WERI-Rb-1 (cell line): ENCODE measurements at places on chromosomes 12 and 14.
A peak's percentile ranks its signal among the peaks of the same experiment; 100 is the strongest.

DNA sequence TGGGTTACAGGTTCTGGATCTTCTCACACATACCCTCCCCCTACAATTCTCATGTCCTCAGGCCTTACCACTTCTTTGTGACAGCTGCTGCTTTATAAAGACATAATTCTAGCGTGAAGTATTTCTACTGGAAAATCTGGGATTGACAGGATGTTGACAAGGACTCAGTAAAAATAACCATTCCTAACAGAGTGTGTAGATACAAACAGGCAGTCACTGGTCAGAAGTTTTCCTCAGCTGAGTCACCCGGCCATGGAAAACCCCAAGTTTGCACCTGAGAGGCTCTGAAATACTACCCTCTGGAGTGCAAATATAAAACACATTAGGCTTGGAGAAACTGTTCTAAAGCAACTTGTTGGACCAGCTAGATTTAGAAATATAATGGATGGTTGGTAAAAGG lies 54.4 kb downstream of the SPPL3 start:
- no peak for DNase-seq

DNA sequence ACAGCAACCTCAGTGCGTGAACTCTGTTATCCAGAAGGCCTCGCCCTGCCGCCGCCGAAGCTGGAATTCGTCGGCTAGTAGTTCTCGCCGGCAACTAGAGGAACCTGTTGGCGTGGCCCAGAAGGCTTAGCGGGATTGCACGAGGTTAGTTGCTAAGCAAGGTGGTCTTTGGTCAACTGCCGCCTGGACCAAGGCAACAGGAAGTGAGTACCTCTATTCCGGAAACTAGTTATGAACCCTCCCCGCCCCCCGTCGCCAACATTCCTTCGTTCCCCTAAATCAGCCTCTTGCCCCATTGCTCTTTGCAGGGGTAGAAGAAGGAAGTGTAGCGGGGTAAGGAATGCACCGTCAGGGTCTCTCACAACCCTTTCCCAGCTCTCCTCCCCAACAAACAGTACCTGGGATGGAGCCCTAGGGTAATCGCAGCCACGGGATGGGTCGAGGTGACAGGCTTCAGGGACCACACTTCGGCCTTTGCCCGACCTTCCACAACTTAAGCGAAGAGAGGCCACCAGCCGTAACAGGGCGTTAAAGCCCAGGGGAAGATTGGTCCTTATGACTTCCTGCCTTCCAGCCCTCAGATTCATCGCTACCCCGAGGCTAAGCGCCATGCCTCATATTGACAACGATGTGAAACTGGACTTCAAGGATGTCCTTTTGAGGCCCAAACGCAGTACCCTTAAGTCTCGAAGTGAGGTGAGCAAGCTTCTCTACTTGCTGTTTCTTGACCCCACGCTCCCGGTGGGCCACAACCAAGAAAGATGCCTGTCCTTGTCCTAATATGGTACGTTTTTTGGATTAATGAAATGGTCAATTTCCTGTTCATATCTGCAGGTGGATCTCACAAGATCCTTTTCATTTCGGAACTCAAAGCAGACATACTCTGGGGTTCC lies at the start of gene GMPR2:
GMPR2 (plus strand) TSS at position 285 of the 893 bp plus-strand sequence; CDS start at position 610, 325 bp downstream.
- DNase-seq: no peak

DNA sequence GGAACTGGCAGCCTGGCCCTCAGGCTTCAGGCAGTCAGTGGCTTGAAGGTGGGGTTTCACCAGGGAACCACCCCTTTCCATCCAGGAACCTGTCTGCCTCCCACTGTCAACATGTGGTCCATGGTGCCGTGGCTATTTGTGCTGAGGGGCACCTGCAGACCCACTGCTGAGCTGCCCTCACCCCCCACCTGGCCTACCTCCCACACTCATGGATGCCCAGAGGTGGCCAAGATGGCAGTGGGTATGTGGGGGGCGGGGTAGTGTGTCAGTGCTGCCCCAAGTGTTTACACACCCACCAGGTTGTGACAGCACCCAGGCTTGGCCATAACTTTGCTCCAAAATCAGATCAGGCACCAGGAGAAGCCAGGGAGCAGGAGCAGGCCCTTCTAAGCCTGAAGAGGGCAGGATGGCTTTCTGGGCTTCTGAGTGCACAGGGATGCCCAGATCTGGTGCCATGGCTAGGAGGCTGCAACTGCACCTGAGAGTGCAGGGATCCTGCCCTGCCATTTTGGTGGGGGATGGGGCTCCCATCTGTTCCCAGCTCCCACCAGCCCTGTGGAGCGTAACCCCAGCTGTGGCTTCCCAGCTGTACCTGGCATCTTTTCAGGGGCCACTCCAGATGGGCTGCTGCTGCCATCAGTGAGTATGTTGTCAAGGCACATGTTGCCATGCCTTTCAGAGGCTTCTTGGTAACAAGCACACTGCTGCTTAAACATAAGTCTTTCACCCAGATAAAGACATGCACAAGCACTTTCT lies 263.9 kb downstream of the LRIG3 start:
- no peak for DNase-seq

- no peak for DNase-seq
Observed at GRCh38 chr12:10965476-10965875, 21.2 kb downstream of the TAS2R50 start.

DNA sequence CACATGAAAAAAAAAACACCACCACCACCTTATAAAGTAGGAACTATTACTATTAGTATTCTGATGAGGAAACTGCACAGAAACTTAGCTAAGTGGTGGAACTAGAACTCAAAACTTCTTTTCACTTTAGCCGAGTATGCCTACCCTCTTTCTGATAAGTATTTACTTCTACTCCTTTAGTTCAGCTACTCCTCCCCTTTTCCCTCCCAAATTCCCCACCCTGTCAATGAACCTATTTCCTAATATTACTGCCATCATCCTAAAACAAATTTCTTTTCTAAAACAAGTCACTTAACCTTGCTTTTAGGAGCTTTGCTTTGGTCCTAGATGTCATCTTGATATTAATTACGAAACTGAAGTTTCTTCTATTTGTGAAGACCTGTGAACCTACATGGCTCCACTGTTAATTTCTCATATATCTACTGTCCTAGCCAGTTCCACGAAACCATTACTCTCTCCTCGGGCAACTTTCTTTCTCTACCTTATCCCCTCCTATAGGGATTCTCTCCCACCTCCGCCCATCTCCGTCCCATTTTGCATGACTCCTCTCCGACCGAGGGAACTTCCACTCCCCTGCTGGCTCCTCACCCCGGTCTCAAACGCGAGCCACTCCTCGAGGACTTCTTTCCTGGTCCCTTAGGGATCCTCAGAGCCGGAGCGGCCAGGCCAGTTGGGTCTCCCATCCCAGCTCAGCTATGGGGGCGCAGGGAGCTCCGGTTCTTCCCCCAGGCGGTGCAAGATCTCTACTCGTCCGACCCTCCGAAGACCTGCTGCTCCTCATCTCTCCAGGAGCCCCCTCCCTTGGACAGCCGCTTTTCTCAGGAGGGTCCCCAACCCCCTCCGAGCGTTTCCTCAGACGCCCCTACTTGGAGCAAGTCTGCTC lies 1.1 kb downstream of the NUMB start:
- DNase-seq: peak; percentile 28

DNA sequence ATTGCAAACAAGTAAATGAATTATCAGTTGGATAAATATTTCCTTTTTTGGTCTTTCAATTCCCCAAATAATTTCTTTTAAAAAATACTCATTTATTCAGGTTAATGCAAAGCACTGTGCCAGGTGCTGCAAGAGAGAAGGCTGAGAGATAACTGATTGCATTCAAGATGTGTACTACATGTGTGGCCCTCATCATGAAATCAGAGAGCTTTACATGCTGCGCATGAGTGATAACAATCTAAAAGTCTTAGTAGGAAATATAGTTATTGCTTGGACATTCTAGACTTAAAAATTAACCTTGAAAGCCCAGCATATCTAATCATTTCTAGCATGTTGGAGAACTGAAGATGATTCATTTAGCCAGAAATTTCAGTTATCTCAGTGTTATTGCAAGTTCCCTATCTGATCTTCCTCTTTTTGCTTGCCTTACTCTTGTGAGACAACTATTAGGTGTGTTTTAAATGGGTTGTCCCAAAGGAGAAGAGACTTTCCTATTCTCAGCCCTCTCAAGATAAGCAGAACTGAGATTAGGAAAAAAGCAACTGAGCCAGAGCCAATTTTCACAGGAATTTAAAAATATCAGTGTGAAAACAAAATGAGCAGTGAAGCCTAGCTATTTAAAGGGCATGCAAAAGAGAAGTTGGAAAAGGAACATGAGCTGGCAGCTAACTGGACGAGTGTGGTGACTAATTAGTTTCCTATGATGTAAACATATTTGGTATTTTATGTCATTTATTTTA lies 60.9 kb downstream of the PLEKHA5 start:
- no peak for DNase-seq

DNA sequence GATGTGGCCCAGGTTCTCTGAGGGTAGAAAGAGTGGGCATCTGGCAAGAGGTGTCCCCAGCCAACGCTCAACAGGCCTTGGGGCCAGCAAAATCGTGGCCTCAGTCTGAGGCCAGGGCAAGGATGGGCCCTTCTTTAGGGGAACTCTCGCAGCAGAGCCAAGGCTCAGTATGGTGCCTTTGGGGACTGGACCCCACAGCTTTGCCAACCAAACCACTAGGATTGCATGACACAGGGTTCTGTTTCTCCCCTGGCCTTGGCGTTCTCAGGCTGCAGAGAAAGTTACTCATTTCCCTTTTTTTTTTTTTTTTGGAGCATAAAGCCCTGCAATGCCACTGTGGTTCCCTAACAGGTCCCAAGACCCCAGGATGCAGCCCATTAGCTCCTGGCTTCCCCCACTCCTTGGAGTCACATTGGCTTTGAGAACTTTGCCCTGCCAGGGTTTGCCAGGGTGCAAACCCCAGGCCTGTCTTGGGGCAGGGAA lies 100.6 kb downstream of the LGMN start:
- DNase-seq: no peak

DNA sequence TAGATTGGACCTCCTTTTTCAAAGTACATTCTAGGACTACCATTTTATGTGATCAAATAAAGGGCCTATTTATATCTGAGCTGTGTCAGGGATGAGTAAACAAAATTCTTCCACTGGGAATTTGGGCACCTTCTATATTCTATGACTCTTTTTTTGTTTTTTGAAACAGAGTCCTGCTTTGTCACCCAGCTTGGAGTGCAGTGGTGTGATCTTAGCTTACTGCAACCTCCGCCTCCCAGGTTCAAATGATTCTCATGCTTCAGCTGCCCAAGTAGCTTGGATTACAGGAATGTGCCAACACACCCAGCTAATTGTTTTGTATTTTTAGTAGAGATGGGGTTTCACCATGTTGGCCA lies 64.8 kb downstream of the DRAM1 start:
- DNase-seq: no peak

DNA sequence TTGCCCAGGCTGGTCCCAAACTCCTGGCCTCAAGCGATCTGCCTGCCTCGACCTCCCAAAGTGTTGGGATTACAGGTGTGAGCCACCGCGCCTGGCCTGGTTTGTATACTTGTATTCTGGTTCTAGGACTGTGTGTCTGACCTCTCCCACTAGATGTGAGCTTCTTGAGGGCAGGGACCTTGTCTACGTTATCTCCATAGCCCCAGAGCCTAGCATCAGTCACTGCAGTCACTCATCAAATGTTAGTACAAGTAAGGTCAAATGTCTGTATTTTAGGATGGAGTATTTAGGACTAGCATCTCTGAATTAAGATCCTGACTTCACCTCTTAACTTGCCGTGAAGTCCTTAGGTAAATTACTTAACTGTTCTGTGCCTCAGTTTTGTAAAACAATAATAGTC lies 2.9 kb downstream of the RILPL2 start:
- no peak for DNase-seq

- no peak for DNase-seq
Observed at GRCh38 chr14:92459950-92460421, 53.6 kb upstream of the RIN3 start.

DNA sequence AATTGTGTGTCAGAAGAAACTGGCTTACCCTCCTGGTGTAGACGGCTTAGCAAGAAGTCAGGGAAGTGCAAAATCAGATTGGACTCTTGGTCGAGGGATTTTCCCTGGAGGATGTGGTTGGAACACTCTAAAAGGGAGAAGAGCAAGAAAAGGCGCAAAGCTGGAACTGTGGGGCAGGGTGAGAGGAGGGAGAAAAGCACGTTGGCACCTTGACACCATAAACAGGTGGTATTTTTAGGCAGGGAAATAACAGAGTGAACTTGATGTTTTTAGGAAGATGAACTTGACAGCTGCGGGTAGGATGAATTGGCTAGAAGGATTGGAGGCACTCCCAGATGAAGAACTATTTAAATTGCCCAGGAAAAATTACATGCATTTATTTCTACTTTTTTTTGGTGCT lies 67.7 kb downstream of the HCAR2 start:
- DNase-seq: no peak

GRCh38 chr12:25801734-25802133 lies 156.7 kb upstream of the RASSF8 start:
- no peak for DNase-seq

DNA sequence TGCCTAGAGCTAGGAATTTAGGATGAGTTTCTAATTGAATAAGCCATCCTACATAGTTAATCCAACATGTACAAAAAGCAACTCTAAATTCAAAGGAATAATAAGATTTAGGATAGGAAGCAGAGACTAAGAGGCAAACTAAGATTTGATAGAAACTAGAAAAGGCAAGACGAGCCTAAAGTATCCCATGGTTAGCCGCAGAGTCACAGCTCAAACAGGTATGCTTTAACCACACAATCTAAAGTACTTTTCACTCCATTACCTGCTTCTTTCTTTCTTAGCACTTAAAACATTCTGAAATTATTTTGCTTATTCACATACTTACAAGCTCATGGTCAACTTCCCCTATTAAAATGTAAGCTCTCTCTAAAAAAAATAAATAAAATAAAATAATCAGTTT lies 51.8 kb downstream of the OTOGL start:
- DNase-seq: no peak

DNA sequence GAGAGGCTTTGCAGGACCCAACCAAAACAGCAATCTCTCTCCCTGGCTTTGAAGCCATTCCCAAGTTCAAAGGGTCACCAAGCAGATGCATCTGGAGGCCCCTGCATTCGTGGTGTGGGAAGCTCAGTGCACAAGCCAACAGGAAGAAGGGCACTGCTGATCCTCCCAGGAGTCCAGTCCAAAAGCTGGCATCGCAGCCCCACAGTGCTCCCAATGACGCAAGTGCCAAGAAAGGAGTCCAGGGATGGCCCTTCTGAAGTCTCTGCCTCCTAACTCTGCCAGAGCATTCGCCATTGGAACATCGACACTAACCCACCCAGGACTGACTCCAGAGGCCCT lies 25.1 kb downstream of the PXN start:
- DNase-seq: no peak

- peak; percentile 90 for DNase-seq
Observed at GRCh38 chr12:29241821-29242591, 92.9 kb downstream of the FAR2 start.

DNA sequence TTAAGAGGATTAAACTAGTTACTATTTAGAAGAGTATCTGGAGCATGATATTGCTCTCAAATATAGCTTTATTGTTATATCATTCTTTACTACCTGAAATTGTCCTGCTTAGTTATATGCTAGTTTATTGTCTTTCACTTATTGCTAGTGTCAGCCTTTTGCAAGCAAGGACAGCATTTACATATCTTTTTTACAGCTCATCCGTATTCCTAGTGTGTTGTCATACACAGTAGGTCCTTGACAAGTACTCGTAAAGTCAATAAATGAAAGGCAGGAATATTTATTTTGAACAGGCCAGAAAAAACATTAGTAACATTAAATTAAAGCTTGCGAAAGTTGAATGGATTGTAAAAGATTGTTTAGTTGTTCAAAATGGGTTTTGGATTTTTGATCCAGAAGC lies 35.0 kb downstream of the CRADD start:
- DNase-seq: no peak
